ENCODE measurements at places on chromosomes 3 and 15.

DNA sequence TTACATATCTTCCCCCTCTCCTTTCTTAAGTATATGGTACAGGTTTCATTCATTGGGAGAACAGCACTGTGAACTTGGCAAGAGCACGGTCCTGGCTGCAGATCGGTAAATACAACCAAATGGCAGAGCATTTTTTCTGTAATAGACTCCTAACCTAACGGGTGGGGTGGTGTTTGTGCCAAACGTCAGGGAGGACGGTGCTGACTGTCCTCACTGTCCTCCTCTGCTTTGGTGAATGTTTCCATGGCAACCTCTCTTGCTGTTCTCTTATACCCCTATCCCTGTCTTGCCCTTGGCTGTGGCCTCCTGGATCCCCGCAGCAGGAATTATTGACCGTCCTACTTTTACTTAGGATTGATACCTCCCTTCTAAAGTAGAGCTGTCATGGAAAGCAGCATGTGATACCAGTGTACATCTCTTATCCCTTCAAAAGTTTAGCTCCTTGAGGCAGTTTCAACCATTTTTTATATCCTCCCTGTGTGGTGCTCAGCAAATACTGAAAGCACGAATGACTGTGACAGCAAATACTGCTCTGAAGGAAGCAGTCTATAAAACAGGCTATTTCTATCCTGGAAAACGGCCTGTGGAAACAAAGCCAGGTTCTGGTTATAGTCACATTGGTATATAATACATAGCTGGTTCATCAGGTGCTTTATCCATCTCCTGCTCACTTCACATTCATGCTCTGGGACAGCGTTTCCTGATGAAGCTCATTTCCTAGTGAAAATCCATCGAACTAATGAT, 275.4 kb upstream of the C2CD4B start:
- DNase-seq = no peak

- no peak for DNase-seq
These were observed 1.2 kb downstream of the CTSH start for GRCh38 chr15:78943692-78944091.

DNA sequence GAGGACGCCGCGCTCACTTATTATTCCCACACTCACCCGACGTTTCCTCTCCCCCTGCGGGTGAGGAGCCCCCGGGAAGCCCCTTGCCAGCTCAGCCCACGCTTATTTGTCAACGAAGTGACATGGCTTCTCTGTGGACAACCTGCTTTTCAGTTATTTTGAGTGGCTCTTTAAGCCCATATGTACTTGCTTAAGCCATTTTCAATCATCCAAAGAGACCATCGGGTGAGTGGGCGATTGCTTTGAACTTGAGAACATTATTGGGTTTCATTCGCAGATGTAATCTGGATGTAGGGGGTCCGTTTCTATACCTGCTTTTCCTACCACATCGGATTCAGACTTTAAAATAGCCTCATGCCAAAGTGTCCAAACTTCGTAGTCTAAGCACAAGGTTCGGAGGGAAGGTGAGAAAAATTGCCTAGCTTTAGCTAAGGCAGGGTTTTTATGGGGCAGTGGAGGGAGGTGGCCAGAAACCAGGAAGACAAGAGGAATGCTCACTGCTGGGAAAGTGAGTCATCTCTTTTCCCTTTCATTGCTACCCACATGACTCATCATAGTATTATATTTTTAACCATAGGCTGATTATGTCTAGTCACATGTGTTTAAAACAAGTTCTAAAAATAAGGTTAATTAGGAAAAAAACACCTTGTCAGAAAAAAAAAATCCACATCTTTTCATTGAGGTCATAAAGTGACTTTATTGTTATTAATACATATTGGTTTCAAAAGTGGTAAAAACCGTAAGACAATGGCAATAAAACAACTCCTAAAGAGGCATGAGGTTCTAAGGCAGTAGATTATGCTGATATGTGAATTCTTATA, 773.1 kb upstream of the NR2F2 start:
- no peak for DNase-seq

- no peak for DNase-seq
These were observed 34.5 kb downstream of the MGLL start for GRCh38 chr3:127787571-127788365.

GRCh38 chr3:114809668-114810413, 337.2 kb downstream of the ZBTB20 start:
- DNase-seq = no peak

GRCh38 chr15:99396375-99396774, 145.1 kb downstream of the LRRC28 start:
- no peak for DNase-seq

- no peak for DNase-seq
These were observed 26.2 kb downstream of the UBE2Q2 start for GRCh38 chr15:75869446-75869845.

- no peak for DNase-seq
These were observed 10.7 kb downstream of the DHX30 start for GRCh38 chr3:47813551-47814177.

- no peak for DNase-seq
These were observed 28.4 kb upstream of the CHST2 start for GRCh38 chr3:143090976-143091837.

GRCh38 chr3:120088622-120089021, 5.6 kb downstream of the GSK3B start:
- DNase-seq = no peak

GRCh38 chr15:28933710-28934445, 48.1 kb downstream of the APBA2 start:
- no peak for DNase-seq

DNA sequence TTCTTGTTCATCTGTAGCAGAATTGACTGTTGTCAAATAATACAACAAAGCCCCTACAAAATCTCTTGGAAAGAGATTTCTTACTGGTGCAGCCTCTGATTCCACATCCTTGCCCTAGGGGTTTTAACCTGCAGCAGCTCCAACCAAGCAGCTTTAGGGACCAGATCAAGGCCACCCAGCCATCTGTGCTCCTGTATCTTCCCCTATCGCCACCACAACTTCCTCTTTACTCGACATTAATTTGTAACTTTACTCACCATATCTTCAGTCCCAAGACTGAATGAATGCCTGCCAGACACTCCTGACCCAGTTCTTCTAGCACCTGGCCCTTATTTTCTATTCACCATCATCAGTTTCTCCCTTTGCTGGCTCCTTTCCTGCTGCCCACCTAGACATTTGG, 156.6 kb upstream of the IL12A start:
- peak; percentile 36 for DNase-seq

GRCh38 chr15:30023798-30024295, 58.9 kb upstream of the GOLGA8J start:
- DNase-seq = no peak

DNA sequence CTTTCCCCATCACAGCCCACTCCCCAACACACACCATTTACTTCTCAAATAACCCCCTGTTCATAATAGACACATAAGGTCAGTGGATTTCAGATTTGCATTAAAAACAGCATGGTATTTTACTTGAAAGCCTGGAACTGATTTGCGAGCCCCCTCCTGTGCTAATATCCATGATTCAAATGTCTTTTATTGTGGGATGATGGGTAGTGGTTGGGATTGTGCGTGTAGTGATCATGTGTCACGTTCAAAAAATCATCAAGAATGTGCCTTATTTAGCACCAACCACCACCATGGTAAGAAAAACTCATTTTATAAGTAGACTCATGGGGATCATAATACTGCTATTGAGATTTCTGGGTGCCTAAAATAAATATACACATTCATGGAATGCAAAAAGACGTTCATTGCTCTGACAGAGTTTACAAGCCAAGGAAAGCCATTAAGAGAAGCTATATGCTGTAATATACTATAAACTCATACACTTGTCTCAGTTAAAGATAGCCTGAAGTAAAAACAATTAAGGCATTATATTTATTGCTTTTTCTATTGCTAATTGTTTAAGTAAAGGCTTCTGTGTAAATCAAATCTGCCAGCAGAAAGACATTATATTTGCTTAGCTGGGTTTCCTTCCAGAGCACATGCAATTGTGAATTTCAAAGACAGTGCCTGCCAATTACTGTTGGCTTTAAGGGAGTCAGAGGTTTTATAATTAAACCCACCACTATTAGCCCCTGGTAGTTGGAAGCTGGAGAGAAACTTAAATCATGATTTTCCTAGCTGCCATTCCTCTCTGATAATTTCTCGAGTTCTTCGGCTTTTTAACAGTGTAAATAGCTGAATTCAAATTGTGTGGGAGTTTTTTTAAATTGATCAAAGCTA, 4.0 kb downstream of the TRAT1 start:
- DNase-seq = no peak

DNA sequence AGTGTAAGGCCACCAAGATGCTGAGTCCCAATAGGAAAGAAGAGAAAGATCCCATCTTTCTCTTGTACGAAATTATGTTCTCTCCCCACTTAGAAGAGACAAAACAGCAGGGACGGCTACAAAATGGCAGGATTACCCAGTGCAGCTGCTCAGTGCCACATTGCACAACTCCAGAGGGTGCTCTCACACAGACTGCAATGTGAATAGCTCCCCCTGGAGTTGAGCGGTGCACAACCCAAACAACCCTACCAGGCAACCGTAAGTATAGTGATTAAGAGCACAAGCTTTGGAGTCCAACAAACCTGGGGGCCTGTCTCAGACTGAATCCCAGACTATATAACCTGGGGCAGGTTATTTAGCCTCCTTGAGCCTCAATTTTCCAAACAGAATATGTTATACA, 3.1 kb upstream of the BHLHE40 start:
- DNase-seq = no peak

- no peak for DNase-seq
These were observed 30.4 kb downstream of the IQSEC1 start for GRCh38 chr3:13042715-13043271.

GRCh38 chr15:99443056-99443756, 122.6 kb upstream of the MEF2A start:
- DNase-seq = no peak

DNA sequence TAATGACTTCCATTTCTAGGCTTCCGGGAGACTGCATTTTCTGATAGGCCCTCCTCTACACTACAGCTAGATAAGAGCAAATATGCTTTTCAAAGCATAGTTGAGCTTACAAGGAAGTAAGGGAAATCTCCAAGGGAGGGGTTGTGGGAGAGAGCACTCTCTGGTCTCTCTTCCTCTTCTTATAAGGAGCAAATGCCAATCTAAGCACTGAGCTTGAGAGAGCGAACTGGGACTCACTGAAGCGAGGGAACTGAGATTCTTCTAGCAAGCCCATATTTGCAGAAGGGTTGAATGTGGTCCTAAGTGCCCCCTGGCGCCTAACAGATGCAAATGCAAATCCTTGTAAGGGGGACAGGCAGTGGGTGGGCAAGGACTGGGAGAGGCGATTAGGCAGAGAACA, 164.8 kb downstream of the ERC2 start:
- peak; percentile 13 for DNase-seq

GRCh38 chr15:51629612-51630011, 7.0 kb upstream of the DMXL2 start:
- no peak for DNase-seq

GRCh38 chr3:190853464-190853863, 9.0 kb downstream of the GMNC start:
- no peak for DNase-seq

DNA sequence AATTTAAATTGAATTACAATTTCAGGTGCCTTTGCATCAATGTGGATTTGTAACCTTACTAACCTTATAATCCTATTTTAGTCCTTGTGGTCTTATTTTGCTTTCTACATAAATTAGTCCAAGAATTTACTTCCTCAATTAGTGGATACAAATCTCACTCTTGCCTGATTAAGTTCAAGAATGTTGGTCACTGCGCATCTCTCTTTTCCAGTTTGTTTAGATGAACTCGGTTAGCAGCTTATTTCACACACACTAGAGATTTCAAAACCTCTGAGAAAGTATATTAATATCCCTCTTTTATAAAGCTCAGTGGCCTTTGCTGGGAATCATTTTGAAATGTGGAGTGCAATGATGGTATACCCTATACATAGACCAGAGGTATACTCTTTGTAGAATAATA, 243.4 kb downstream of the DTWD1 start:
- no peak for DNase-seq

- DNase-seq = no peak
These were observed 203.2 kb upstream of the PPP2R3A start for GRCh38 chr3:135762188-135762856.

DNA sequence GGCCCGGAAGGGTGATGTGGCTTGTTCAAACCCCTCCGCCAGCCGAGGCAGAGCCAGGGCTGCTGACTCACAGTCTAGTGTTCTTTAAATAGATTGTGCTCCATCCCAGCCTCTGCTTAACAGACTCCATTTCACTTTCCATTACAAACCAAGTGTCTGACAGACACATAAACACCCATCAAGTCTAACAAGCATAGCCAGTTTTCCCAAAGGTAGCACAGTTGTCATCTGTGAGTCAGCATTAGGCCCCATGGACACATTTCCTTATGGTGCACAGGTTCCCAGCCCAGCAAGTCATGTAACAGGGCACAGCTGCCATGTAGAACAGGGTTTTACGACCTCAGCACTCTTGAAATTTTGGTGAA, 109.9 kb upstream of the RAP2B start:
- no peak for DNase-seq

- no peak for DNase-seq
These were observed 27.0 kb downstream of the KATNBL1 start for GRCh38 chr15:34182942-34183341.

DNA sequence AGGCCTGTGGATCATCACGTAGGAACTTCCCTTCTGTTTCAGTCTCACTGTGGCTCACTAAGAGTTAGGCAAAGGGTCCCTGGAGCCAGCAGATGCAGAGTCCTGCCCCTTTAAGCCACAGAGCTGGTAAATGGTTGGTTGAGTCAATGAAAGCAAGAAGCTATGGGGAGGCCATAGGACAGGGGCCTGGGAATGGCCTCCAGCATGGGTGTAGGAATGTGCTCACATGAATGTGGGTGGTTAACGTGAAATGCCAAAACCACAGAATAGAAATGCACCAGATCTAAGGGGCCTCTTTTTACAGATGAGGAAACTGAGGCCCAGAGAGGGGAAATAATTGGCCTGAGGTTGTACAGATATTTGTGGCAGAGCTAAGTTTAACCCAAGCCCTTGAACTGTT, 150.3 kb downstream of the TLE3 start:
- no peak for DNase-seq

DNA sequence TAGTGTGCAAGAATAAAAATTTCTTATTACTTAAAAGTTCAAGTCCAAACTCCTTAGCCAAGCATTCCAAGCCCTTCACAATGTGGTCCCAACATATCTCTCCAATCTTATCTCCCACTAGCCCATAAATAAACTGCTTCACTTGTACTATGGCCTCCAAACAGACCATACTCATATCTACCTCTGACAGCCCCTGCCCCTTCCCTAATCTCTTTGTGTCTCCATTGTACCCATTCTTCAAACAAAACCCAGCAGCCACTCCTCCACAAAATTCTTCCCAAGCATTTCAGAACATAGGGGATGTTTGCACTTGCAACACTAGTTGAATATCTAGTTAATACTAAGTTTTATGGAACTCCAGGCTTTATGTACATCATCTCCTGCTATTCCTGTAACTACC, 30.5 kb downstream of the LCMT2 start:
- DNase-seq = no peak

DNA sequence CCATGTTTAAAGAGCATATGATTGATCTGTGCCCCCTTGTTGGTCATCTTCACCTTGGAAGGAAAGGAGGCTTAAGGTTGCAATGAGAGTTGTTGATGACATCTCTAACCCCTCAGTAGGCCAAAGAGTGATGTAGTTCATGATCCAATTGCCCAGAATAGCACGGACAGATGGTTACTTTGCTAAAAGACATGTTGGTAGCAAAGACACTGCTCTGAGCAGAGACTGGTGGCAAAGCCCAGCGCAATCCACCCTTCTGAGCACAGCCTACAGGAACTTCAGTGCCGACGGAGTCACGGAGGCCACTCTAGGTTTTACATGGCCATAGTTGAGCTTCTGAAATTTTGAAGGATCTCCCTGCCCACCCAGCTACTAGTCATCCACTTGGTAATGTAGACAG, 21.8 kb downstream of the FBXO45 start:
- DNase-seq = no peak

Data from naive B cell (primary cell).